ENCODE measurements at places on chromosomes 3 and 15. TPM values are rescaled to one million over a fixed set of nuclear protein-coding genes. Genes with fewer than 3 reads are reported as not detected.

- no peak for DNase-seq
Measured at GRCh38 chr3:11739706-11740105, 96.0 kb upstream of the VGLL4 start.

SHQ1 gene
- polyA plus RNA-seq = 24.3 TPM

DNA sequence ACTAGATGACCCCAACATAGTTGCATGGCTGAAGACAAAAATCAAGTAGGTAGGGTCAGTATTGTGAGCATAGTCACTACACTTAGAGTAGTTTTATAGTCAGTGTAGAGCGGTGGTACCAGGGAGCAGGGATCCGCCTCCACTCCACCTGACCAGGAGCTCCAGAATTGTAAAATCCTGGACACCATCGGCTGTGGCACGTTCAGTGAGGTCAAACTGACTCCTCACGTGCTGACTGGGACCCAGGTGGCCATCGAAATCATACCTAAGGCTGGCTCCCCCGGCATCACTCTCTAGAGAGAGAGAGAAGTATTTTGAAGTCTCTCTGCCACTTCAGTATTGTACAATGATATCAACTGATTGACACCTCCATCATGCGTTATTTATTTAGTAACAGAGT lies 59.7 kb upstream of the TAMM41 start:
- no peak for DNase-seq

GRCh38 chr15:75920079-75920478 lies 16.4 kb downstream of the FBXO22 start:
- DNase-seq = no peak

DNA sequence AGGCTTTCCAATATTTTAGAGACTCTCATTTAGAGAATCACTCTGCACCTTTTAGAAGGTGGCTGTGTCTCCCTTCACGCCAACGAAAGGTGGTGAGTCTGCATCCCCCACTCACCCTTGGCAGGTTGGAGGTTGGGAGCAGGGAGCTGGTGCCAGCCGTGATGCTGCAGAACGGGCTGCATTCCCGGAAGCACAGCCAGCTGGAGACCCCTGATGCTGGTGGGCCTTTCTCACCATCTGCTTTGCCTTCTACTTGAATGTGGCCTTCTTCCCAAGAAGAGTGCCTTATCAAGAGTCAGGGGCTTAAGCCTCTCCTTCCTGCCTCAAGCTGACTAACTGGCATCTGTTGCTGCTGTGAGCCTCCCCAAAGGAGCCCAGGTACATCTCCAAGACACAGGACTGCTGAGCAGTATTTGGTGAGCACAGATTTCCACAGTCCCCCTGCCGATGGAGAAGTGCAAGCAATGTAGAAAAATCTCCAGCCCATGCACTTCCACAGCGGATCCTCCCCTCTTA lies 17.7 kb upstream of the HEG1 start:
- no peak for DNase-seq

GRCh38 chr15:65323071-65323511 lies 18.6 kb downstream of the RNU5B-1 start:
- DNase-seq = no peak

LRRIQ4 gene
- polyA plus RNA-seq = 0.23 TPM

DNA sequence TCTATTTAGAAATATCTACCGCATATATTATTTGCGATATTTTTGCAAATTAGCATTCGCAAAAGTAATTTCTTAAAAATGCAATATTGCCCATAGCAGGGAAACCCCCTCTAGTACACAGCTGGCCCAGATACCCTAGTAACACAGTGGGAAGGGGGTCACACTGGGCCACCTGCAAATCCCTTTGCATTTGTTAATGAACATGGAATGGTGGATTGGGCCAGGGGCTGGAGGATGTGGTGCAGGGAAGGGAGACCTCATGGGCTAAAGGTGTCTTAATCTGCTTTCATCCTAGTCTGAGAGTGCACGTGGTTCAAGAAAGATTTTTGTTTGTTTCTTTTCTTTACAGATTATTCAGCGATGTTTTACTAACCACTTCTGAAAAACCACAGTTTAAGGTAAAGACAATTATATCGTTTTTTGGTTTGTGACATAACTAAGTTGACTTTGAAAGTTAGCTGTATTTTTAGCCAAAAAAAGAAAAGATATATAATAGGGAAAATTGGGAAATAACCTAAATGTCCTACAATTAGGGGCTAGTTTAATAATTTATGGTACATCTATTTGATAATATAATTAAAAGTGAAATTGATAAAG lies 30.0 kb downstream of the PDHB start:
- DNase-seq = no peak

DNA sequence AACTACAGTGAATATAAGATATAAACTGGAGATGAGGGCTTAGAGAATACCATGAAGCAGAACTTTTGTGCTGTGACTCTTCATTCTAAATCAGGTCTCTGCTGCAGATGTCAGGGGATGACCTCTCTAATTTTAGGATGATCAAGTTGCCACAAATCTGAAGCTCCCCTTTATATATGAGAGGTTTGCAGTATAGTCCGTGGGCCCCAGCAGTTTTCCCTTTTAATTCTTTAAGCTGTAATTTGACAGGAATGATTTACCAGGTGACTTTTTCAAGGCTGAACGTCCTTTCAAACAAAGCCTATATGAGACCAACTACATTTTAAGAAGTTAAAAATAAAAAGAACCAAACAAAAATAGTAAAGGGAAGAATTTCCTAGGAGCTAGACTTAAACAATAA lies 4.9 kb upstream of the PLOD2 start:
- DNase-seq = no peak

XYLB gene
- polyA plus RNA-seq = 8.8 TPM

CD200R1 gene
- polyA plus RNA-seq = 0.90 TPM

DNA sequence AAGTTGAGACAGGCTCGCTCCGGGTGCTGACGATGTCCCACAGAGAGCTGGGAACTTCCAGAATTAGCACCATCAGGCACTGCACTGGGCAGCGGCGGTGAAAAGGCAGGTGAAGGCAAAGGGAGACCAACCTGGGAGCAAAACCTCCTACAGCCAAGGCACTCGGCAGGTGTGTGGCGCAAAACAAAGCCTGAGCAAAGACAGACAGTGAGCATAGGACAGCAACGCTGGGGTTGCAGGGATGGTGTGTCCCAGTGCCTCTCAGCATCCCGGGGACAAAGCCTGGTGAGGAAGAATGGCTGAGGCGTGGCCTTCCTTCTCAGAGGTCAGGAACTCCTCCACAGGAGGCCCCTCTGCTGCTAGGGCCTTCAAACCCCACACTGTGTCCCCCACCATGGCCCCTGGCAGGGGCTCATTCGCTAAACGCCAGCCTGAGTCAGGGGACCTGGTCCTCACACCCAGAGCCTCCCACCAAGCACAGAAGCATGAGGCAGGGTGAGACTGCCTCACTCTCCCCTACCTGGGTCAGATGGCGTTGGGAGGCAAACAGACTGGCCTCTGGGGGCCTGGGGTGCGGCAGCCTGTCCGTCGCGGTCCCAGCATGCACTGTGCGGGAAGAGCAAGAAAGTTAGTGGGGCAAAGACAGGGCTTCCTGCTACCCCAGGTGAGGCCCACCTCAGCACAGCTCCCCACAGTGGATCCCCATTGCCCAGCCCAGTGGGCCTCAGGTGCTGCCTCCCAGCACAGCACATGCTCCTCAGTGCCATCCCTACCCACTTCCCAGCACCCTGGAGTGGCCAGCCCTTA lies 44.1 kb upstream of the LINGO1 start:
- DNase-seq = no peak

DNA sequence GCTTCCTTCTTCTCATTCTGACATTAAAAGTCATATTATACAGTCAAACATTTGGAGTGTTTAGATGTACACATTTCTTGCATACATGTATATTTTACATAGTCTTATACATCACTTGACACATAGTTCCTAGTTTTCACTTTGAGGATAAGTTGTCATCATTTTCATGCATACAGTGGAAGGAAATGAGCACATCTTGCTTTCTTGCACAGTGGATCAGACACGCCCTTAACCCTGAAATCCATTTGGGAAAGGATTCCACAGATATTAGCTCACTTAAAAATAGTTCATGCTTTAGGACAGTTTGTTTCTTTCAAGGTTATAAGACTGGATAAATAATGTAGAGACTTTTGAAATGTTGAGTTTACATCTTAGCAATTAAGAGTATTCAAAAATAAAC lies 148.6 kb upstream of the MME start:
- no peak for DNase-seq

- no peak for DNase-seq
Measured at GRCh38 chr15:85477061-85477460, 96.7 kb downstream of the AKAP13 start.

DNA sequence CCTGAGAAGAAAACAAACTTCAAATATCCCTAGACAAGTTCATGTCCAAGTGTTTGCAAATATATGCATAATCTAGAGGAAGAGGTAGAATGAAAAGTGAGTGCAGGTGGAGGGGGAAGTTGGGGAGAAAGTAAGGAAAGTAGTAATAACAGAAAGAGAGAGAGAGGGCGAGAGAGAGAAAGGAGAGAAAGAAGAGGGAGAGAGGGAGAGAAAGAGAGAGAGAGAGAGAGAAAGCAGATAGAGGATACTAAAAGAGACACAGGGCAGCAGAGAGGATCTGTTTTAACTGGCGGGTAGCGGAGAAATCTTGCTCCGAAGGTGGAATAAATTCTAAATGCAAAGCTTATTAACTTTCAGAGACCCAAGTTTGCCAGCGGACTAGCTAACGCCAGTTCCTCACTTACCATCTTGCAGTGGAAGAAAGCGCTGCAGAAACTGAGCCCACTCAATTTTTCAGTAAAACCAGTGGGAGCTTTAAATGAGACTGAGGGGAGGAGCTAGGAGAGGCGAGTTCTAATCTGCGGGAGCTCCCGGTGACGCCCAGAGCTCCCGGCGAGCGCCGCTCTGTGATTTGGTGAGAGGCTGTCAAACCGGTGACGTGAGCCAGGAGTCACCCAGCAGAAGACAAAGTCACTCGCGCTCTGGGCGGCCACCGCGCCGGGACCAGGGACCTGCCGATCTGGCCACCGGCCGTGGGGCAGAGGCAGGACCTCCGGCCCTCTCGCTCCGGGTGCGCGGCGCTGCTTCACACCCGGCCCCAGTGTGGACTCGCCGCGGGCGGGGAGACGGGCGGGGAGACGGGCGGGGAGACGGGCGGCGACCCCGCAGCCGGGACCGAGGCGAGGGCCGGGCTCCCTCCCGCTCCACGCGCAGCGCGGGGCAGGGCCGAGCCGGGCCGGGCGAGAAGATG lies at the start of gene GMNC:
Gene GMNC (minus strand): TSS at position 486 of the 910 bp plus-strand sequence. CDS start 79 bp downstream, at position 407.
- no peak for DNase-seq

DNA sequence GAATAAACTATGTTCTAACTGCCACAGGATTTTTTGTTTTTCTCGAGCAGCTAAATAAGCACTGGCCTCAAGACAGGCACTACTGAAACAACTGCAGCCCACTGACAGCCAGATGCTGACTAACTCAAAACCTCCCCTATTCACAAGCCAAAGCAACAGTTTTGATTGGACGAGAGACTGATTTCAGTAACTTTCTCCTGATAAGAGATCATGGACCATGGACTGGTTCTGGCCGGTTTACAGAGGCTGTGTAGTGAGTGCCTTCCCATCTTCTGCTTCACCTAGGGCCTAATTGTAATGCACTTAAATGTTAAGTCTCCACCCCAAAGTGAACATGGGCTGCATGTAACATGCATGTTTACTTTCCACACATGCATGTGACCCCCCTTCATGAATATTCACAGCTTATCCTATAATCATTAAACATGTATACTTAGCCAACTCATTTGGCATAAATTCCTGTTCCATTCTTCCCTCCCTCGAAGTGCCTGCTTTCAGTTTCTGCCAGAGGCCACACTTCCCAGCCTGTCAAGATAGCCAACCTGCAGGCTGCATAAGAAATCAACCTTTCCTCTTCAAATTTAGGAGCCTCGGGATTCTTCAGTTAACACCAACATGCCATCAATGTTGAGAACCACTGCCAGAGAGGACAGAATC lies 108.2 kb downstream of the ULK4 start:
- DNase-seq = no peak

- no peak for DNase-seq
Measured at GRCh38 chr3:56890448-56891091, 88.8 kb upstream of the ARHGEF3 start.

DNA sequence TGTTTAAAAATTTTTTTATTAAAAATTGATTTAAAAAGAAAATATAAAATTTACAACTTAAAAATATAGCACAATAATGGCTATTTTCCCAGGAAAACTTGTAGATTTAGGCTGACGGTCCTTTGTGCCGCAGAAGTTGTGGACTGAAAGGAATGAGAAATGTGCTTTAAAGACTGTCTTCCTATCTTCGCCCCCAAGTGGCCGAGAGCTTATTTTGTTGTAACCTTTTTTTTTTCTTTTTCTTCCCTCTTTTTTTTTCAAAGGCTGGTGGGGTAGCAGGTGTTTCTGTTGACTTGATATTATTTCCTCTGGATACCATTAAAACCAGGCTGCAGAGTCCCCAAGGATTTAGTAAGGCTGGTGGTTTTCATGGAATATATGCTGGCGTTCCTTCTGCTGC lies 15.5 kb downstream of the SLC25A26 start:
- DNase-seq = no peak

TGM4 gene
- polyA plus RNA-seq = 0.06 TPM

WNT7A gene
- polyA plus RNA-seq = not detected

MYD88 gene
- 27.9 TPM for polyA plus RNA-seq

DNA sequence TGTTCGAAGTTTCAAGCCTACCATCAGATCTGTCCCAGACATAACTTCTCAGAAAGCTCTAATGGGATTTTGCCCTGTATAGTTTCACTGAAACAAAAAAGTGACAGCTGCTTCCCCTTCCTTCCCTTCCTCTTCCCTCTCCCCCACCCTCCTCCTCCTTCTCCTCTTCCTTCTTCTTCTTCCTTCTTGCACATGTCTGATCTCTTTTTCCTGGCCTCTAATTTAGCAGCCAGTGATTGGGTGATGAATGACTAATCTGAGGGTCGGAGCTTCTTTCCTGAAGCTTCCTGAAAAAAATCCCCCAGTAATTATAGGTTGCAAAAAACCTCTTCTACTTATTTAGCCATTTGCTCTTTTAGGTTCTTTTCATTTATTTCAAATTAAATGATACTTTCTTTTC lies 168.7 kb downstream of the POTEB3 start:
- DNase-seq = no peak

GRCh38 chr3:61650276-61650675 lies 88.9 kb downstream of the PTPRG start:
- no peak for DNase-seq

GRCh38 chr3:23959135-23959900 lies 14.2 kb downstream of the NR1D2 start:
- DNase-seq = no peak

- DNase-seq = no peak
Measured at GRCh38 chr15:31372635-31373091, 46.0 kb downstream of the KLF13 start.

- DNase-seq = peak; percentile 36
Measured at GRCh38 chr15:76057332-76058000, 2.3 kb upstream of the TMEM266 start.

- no peak for DNase-seq
Measured at GRCh38 chr3:195258449-195259153, 12.4 kb downstream of the XXYLT1 start.

GRCh38 chr15:67144609-67145311 lies 79.4 kb downstream of the SMAD3 start:
- DNase-seq = no peak

DNA sequence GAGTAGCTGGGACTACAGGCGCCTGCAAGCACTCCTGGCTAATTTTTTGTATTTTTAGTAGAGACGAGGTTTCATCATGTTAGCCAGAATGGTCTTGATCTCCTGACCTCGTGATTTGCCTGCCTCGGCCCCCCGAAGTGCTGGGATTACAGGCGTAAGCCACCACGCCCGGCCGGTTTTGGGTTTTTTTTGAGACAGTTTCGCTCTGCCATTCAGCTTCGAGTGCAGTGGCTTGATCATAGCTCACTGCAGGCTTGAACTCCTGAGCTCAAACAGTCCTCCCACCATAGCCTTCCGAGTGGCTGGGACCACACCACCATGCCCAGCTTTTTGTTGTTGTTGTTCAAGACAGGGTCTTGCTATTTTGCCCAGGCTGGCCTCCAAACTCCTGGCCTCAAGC lies 16.0 kb upstream of the SCAP start:
- no peak for DNase-seq

All from right renal cortex interstitium (tissue), 3 donors.